CD4-positive, alpha-beta T cell (primary cell): ENCODE measurements at places on chromosomes 2 and 18.

- no peak for DNase-seq
Measured at GRCh38 chr18:61791031-61791430, 101.8 kb downstream of the RNF152 start.

- DNase-seq, result no peak
Measured at GRCh38 chr2:173750353-173750801, 214.8 kb downstream of the SP3 start.

GRCh38 chr2:194714541-194714940, 942.5 kb upstream of the SLC39A10 start:
- no peak for DNase-seq

DNA sequence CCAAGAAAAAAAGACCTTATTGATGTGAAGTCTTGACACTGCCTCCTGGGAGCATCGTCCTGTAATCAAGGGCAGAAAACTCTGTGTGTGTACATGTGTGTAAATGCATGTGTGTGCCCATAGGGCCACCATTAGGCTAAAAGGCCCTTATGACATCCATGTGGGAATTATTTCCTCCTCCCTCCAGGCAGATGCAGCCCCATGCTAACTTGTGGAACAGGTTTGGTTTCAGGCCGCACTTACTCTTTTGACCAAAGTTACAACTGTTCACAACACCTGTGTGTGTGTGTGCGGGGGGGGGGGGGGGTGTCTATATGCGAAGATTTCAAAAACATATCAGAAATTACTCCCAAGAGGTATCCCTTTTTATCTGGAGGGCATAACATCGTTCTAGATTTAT, 87.4 kb upstream of the SLC14A2 start:
- no peak for DNase-seq

GRCh38 chr18:79610461-79611039, 69.1 kb upstream of the CTDP1 start:
- DNase-seq, result no peak

GRCh38 chr18:40011201-40011600, 1943.8 kb upstream of the PIK3C3 start:
- no peak for DNase-seq

DNA sequence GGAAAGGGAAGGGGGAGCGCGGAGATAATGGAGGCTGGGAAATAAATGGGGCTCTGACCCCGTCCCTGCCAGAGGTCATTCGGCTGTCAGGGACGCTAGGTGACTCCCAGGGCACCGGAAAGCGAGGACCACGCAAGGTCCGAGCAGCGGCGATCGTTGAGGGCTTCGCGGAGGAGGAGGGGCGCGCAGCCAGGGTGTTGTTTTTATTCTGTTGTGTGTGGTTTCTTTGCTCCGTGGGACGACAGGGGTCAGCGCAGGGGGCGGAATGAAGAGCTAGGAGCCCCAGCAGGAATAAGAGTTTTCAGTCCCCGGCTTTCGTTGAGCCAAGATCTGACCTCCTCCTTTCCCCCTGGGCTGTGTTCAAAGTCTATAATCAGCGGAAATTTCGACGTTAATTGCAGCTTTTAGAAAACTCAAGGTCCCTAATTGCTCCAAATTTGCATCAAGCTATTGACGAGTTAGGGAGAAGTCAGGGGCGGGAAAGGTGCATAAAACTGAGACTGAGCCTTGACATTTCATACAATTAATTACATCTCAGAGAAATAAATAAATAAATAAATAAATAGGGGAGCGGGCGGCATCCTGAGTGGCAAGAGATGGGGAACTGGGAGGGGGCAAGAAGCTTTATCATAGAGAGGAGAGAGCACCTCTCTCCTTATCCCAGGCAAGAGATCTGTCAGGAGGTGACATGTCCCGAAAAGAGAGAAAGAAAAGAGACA, 2.2 kb downstream of the GAD1 start:
- DNase-seq, result no peak

DNA sequence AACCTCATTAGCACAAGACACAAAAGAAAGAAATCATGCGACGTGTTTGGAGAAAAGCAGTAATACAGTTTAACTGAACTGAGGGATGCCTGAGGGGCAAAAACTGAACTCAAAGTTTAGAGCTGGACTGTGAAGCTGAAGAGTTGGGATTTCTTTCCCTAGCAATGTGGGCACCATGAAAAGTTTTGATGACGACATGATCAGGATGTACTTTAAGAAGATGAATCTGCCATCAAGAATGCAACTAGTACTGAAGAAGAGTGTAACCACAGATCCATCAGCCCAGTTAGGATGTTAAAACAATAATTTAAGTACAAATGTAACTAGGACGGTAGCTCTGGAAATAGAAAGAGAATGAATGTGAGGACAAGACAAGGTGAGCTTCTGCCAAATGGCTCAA, 196.2 kb downstream of the VWC2L start:
- no peak for DNase-seq

DNA sequence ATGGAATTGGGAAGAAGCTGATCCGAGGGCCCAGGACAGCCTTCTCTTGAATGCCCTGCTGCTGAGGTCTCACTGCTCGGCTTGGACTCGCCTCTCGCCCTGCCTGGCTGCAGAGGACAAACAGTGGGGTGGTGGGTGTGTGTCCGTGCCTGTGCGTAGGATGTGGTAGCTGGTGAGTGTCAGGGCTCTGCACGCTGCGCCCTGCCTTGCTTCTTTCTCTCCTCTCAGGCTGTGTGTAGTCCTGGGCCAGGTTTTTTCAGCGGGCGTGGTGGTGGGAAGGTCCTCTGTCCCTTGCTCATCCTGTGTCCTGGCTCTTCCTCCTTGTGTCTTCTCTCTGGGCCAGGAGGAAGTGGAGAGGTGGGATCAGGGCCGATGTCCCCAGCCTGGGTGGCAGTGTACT, 44.8 kb downstream of the RRM2 start:
- DNase-seq, result no peak

DNA sequence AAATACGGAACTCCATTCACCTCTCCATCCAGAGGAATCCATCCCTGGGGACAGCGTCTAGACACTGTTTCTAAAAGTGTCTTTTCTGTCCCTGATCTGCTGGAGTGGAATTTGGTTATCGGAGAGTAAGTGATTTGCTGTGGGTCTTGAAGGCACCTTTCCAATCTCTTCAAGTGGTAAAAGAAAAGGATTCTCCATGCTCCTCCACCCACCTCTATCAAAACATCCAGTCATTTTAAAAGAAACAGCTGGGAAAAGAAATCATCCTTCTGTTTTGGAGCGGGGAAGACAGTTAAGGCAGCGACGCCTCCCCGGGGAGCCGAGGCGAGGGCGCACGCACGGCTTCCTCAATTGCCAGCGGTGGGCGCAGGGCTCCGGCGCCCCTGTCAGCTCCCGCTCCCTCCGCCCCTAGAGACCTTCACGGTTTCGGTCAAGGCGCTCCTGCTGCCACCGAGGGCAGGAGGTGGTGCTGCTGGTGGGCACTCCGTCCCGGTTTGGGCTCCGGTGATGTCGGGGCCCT, 547 bp downstream of the SLC35F5 start:
- no peak for DNase-seq

- DNase-seq, result no peak
Measured at GRCh38 chr18:40404284-40404683, 1550.8 kb upstream of the PIK3C3 start.

DNA sequence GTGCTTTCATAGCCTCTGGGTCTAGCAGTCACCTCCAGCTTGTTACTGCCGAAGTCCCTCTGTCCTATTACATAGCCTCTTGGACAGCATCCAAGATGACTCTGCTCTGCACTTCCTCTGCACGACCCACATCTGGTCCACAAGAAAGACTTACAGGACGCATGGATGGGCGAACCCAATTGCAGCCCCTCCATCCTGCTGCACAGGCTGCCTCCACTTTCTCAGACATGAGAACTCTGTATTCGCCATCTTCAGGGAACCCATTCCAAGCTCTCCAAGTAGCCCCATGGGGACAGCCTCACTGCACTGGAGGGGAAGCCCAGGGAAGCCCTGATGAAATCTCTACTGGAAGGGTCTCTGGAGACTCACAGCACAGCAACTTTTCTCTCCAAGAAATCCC, 172.1 kb downstream of the GFPT1 start:
- no peak for DNase-seq

- DNase-seq, result no peak
Measured at GRCh38 chr18:68660354-68661183, 54.3 kb downstream of the TMX3 start.

GRCh38 chr18:11981192-11981542, at the start of gene IMPA2:
IMPA2 (plus strand) TSS chr18:11981507; CDS start chr18:11981670, 163 bp downstream.
- DNase-seq, result no peak

- DNase-seq, result no peak
Measured at GRCh38 chr2:76928026-76928425, 594.1 kb downstream of the LRRTM4 start.

- no peak for DNase-seq
Measured at GRCh38 chr2:47438106-47438505, 35.1 kb downstream of the MSH2 start.

GRCh38 chr2:100276716-100277115, 45.6 kb downstream of the LONRF2 start:
- DNase-seq, result no peak

DNA sequence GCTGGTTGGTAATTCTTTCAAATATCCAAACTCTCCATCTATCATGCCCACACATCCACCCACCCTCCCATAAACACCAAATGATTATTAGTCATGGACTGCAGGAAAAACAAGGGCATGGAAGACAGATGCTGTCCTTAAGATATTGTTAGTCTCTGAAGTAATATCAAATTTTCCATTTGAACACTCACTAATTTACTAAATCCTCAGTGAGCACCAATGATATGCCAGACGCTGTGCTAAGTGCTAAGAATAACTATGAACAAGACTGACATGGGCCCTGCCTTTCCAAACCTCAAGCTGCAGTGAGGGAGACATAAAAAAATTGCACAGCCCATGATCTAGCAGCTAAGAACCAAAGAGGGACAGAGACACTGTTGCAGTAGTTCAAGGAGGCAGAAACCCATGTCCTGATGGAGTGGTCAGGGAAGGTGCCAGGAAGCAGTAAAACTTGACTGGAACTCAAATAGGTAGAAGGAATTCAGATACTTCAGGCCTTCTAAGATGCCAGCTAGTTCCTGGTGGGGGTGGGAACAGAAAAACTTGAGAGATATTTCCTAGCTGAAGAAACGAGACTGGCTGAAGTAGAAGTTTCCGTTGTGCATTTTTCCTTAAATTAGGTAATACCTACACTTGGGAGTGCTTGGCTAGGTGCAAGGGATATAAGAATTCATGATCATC, 182.1 kb downstream of the OSR1 start:
- DNase-seq, result no peak

DNA sequence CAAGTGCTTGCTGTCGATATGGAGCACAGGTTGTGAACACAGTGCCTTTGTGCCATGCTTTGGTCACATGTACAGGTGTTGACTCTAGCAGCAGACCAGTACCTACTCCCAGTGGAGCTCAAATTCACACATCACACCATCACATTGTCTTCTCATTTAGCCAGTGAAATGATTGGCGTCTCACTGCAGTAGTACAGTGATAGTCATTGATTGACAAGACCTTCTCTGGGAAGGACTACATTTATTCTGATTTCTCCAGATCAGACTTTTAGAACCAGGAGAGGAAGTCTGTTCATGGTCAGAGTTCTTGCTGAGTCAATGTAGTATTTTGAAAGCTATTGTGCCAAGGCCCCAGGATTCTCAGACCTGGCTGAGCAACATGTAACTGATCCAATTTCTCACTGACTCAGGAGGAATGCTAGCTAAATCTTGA, 75.2 kb downstream of the FMNL2 start:
- no peak for DNase-seq

- DNase-seq, result no peak
Measured at GRCh38 chr18:54444319-54444914, 86.7 kb downstream of the C18orf54 start.

DNA sequence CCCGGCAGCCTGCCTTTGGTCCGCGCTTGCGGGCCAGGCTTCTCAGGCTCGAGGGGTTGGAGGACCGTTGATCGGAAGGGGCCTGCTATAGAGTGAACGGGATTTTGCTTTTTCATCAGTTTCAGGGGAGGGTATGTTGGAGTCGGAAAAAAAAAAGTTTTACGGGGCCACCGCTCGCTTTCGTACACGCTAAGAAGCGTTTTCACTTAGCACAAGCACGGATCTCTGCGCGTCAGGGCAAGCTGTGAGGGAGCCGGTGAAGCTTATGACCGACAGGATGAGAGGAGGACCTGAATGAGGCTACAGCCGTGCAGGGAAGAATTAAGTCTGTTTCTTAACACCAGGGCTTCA, 443 bp downstream of the CPSF3 start:
- DNase-seq, result peak; percentile 34

GRCh38 chr2:105734762-105735538, 9.8 kb upstream of the NCK2 start:
- no peak for DNase-seq

DNA sequence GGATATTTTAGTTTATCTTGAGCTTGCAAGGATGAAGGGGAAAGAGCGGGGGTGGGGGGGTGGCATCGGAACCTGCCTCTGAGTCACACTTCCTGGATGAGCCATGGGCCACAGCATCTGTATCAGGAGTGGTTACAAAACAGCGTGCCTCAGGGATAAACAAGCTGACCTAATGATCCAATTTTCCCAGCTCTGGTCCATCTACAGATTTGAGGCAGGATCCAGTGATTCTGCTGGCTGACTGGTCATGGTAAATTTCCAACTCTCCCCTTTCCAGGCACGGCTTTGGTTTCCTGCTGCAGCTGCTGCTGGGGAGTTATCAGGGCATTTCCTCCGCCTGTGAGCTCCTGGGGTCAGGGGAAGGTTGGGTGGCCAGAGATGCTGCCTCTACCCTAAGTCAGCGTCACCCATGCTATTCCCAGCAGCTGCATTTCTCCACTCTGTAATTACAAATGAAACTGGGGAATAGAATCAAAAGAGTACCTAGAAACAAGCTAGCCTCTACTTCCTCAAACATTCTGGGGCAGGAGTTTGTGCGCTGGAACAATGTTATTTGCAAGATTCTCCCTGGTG, 4.7 kb upstream of the HPCAL1 start:
- DNase-seq, result peak; percentile 54

- no peak for DNase-seq
Measured at GRCh38 chr2:144753416-144753815, 233.5 kb upstream of the ZEB2 start.

DNA sequence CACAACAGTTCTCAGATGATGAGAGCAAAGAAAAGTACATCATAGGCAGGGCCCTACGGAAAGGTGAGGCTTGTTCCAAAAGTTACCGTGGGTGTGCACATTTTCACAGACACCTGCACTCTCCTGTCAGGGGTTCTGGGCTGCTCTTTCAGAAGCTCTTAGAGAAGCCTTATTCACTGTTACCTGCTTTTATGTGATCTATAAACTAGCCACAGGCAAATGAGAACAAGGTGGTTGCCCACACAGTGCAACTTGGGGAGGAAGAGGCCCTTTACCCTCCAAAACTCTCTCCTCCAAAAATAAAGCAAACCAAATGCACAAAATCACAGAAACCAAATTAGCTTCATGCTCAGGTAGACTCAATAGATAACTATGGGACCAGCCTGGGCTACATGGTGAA, 11.1 kb upstream of the CUL3 start:
- DNase-seq, result no peak

DNA sequence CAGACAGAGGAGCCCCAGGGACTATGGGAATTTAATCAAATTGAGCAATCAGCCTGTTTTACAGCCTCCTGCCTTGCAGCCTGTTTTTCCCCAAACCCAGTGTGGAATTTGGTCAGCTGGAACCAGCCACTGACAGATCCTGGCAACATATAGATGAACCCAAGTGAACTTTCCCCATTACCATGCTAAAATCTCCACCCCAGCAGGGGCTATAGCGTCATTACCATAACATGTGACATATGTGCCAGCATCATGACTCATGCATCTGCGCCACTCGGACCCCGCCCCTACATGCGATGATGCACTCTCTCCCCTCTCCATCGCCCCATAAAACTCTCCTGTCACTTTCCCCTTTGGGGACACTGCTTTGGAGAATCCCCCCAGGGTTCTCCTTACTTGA, 17.3 kb upstream of the FEZ2 start:
- no peak for DNase-seq
